ENCODE measurements at places on chromosomes 1 and 21.

DNA sequence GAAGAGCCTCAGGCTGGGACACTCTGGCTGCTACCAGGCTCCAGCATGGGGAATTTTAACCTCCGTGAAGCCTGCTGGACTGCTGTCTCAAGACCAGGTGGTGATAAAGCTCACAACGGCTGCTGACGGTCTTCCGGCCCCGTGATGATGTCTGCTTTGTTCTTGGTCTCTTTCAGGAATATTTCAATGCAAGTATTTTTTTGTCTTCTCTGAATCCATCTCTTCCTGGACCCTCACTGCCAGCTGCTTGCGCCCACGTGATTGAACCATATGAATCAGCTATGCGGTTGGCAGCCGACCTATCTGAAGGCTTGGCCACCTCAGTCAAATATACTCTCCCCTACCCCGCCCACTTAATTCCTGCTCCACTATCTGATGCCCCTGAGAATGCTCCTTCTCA, 14.6 kb upstream of the SLC6A17 start:
- DNase-seq, result peak; percentile 46

DNA sequence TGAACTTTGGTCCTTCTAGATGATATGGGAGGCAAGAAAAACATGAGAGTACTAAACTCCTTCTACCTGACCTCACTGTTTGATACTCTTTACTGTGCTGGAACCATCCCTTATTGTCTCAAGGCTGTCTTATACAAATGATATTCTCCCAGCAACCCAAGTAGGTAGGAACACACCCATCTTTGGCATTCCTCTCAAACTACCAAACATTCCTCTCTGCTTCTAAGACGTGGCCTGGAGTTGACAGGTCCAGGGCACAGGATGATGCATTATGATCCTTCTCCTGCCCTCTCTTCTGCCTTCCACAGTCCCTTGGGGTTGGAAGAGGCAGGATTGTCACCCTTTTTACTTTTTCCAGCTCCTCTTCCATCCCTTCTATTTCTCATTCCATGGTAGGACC, 90.5 kb downstream of the SPATA17 start:
- no peak for DNase-seq

GRCh38 chr1:215792446-215792845, 225.3 kb downstream of the KCTD3 start:
- no peak for DNase-seq

- DNase-seq, result no peak
Observed at GRCh38 chr1:200369706-200370105, 40.1 kb downstream of the ZNF281 start.

GRCh38 chr1:95022644-95022926, 50.2 kb downstream of the ALG14 start:
- DNase-seq, result no peak
